ENCODE measurements at places on chromosomes 4 and X.

- DNase-seq: no peak
These were observed 7.1 kb downstream of the HAND2 start for GRCh38 chr4:173522951-173523395.

DNA sequence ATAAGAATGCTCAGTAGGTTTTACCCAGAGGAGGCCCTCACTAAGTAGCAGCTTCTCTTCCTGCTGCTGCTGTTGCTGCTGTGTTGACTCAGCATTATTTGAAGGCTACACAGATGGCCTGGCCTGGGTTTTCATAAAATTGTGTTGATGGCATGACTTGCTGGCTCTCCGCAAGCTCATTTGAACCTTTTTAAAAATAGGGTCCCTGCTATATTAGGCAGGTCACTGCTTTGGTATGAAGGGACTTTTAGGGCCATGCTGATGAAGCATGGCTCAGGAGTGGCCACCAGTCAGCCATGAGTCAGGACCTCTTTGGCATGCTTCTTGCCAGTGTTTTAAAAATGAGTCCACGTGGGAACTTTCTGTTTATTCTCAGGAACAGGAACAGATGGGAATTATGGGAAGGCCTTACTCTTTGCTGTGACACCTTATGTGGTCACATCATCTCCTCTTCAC lies 128.7 kb downstream of the MID1IP1 start:
- DNase-seq: no peak

GRCh38 chr4:20367446-20367845 lies 115.7 kb downstream of the SLIT2 start:
- DNase-seq: no peak

DNA sequence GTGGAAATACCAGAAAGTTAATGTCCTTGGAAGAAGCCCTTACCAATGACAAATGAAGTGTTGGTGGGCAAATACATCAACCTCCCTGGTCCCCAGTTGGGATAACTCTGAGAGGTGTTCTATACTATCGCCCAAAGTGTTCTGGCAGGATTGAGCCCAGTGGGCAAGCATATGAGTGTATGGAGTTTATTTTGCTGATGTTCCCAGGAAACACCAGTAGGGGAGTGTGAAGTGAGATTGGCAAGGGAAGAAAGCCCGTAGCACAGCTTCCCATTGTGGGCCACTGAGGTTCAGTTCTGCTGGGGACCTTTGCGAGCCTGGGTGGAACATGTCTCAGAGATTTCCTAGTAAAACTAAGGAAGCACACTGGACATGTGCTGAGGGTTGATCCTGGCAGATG lies 65.1 kb downstream of the ARHGAP6 start:
- no peak for DNase-seq

DNA sequence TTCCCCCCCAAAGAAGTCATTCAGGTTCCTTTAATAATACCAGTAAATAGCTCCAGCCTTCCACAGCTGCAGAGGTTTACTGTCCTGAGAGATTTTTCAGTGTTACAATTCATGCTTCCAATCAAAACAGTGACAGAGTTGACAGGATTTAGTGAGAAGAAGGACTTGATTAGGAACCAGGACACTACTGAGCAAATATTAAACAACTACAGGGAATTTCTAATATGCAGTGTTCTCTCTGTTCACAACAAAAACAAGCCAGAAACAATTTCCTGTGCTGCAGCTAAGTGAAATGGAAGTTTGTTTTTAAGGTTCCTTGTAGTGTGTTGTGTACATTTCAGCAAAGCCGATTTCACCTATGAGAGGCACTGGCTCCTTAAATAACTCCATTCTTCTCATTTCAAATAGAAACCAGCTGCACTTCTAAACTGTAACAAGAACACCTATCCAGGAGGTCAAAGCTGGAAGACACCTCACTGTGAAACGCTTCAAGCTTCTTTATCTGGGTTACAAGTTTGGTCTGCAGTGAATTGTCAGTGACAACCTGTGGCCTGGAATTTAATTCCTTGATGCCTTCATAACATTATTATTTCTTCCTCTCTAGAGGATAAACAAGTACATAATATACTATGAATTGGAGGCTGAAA lies 149.3 kb downstream of the RASL11B start:
- no peak for DNase-seq

GRCh38 chr4:61505773-61506685 lies 305.9 kb downstream of the ADGRL3 start:
- DNase-seq: no peak

DNA sequence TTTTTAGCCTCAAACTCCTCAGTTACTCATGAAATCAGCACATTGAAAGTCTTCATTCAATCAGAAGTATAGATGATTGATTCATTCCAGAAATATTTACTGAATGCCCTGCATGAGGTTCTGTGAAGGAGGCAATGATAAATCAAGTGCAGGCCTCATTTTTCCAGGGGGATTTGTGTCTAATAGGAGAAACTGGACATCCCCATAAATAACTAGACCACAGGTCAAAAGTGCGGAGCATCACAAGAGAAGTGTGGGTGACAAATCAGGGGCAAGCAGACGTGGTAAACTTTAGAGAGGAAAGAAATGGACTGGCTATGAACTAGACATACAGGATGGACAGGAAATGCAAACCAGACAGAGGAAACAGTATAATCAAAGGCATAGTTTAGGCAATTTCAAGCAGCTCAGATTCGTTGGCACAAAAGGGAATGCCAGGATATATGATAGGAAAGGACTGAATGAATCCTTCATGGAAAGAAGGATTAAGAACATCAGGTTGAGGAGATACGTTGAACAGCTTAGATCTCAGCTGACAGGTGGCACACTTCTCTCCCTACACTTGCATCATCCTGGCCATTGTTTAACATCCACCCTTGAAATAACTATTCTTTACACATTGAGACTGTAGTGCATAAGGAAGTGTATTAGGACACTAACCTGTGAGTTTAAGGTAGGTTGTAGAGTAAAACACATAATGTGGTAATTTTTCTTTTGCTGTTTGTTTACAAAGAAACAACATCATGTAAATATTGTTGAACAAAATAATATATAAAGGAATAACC lies 69.6 kb upstream of the RASGEF1B start:
- DNase-seq: no peak

GRCh38 chr4:52959541-52959940 lies 97.4 kb downstream of the RASL11B start:
- DNase-seq: no peak

DNA sequence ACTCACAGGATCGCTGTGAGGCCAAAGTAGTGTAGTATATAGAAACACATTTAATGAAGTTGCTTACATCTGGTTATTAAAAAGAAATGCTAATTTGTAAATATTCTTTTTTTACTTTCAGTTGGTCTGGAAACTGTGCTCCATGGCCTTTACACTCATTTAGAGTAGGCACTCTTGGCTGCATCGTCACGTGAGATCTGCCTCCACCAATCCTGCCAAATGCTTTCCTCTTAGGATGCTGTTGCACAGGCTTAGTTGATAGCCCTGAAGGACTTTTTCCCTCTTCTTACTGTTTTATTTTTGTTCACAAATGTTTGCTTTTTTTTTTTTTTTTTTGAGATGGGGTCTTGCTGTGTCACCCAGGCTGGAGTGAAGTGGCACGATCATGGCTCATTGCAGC lies 6.3 kb downstream of the CPE start:
- DNase-seq: no peak

DNA sequence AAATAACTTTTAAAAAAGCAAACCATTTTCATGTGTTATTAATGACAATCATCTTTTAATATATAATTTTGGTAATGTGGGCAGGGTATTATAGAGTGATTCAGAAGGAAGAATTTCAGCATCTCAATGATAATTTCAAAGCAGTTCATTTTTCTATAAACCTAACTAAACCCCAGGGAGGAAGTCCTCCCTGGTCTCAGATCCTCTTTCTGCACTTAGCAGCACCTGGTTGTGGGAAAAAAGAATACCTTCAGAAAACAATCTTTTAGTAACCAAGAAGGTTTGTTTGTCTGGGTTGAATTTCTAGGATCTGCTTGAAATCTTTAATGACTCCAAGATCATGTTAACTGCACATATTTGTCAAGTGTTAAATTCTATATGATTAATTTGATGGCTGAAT lies 29.9 kb downstream of the DKK2 start:
- no peak for DNase-seq

DNA sequence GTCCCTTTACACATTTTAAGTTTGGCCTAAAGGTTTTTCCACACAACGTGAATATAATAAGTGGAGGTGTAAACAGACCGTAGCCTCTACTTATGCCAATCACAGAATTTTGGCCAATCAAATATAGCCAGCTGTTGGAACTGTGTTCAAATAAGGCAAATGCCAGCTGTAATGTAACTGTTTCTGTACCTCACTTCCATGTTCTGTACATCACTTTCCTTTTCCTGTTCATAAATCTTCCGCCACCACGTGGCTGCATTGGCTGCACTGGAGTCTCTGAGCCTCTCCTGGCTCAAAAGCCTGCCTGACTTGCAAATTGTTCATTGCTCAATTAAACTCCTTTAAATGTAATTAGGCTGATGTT lies 105.1 kb upstream of the SMIM31 start:
- no peak for DNase-seq

GRCh38 chr4:87848622-87849351 lies 16.0 kb downstream of the MEPE start:
- DNase-seq: no peak

DNA sequence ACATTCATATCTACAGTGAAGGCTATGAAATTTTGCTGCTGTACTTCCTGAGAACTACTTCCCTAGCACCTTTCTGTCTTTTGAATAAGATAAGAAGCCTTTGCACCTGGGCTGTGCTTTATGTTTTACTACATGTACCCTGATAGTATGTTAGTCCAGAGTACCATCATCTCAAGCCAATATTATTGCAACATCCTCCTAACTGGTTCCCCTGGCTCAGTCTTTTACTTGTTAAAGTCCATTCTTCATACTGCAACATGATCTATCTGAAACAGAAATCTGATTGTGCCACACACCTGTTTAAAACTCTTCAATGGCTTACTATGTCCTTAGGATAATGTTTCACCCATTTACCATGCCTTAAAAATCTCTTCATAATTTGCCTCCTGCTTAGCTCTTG lies 102.3 kb downstream of the AGTR2 start:
- DNase-seq: no peak

- DNase-seq: no peak
These were observed 406.1 kb downstream of the IQCM start for GRCh38 chr4:149409555-149409962.

DNA sequence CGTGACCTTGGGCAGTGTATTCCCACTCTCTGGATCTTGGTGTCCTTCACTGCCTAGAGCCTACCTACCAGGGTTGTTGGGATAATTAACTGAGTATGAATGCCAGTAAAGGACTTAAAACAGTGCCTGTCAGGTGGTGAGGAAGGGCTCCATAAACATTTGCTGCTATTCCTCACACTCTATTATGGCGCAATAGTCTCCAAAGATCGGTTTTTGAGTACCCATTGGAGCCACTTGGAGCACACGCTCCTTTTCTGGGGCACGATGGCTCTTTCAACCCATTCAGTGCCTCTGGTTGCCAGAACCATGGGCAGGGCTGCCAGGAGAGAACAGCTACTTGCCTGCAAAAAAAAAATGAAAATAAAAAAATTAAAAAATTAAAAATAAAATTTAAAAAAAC lies 296.6 kb upstream of the PPARGC1A start:
- no peak for DNase-seq

GRCh38 chrX:119708936-119709335 lies 16.0 kb upstream of the SEPTIN6 start:
- DNase-seq: no peak

DNA sequence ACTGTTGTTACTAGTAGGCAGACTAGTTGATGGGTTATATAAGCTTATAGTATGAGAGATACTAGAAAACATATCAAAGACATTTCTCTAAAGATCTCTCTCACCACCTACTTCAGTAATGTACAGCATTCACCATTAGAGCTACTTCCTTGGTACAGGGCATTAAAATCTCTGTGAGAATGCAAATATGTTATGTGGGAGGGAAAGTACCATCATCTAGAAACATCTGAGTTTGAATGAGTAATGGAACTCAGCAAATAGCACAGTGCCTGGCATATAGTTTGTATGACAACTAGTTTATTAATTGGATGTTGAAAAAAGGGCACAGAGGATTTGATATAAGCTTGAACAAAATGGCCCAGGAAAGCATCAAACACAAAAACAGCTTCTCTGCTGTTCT lies 211.1 kb downstream of the GLUD2 start:
- DNase-seq: no peak

- DNase-seq: no peak
These were observed 20.0 kb downstream of the RHOH start for GRCh38 chr4:40216622-40217366.

DNA sequence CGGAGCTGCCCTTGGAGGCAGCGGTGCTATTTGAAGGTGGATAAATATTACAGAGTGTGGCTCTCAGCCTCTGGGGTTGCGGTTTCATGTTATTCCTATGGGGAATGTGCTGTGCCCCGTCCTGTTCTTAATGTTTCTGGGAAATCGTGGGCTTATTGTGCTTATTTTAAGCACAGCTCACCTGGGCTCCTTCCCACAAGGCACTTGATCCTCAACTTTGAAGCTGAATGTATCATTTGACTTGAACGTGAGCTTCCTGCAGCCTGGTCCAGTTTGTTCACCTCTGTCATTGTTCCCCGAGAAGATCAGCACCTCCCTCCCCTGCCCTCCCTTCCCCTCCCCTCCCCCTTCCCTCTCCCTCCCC lies 3.9 kb downstream of the SORCS2 start:
- no peak for DNase-seq

- no peak for DNase-seq
These were observed 58.7 kb downstream of the UGT2B10 start for GRCh38 chr4:68874507-68874906.

DNA sequence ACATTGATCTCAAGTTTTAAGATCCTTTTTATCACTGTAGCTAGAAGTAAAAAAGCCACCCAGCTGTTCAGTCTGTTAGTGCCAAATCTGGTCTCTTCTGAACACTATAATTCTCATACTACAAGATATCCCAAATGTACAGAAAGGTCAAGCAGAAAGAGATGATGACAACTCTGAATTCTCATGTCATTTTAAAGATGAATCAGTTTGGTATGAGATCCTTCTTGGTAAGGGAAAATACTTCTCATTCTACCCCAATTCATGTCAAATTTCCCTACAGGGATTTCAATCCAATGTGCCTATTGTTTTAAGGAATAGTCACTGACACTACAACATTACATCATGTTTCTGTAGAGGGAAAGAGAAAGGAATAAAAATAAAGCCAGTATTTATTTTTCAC lies 184.5 kb downstream of the CPEB2 start:
- DNase-seq: no peak

DNA sequence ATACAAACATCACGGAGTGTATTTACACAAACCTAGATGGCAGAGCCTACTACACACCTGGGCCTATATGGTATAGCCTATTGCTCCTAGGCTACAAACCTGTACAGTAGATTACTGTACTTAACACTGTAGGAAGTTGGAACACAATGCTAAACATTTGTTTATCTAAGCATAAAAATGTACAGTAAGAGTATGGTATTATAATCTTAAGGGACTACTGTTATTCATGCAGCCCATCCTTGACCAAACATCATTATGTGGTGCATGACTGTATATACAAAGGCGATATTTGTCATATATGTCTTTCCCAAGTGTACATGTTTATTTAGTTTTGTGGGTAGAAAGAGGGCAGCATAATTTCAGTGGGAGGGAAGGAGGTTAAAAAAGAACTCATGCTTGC lies 177.7 kb upstream of the FSTL5 start:
- no peak for DNase-seq

- no peak for DNase-seq
These were observed 210.7 kb downstream of the PDGFRA start for GRCh38 chr4:54439831-54440243.

Measured in amygdala (tissue), 56 donors.